ENCODE measurements at places on chromosomes 2 and 18.

GRCh38 chr18:60865801-60866200 is 467.4 kb upstream of the CDH20 start:
- DNase-seq = no peak

GRCh38 chr2:184339966-184340365 is 258.4 kb upstream of the ZNF804A start:
- no peak for DNase-seq

DNA sequence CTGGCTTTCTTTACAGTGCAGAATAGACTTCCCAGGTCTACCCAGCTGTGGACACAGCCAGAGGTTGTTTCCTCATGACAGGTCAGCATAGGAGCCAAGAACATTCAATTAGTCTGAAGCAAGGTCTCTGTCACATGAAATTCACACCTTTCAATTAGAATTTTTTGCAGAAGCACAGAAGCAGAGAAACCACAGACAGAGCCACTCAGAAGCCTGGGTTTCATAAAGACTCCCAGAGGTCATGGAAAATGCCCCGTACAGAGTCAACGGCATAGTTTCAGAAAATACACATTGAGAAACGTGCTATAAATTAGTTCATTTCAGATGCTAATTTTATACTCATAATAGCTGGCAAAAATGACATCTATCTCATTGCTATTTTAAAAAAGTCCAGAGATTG is 87.0 kb upstream of the TMEM200C start:
- DNase-seq = no peak

- DNase-seq = no peak
Observed at GRCh38 chr2:231323316-231323715, 72.2 kb upstream of the B3GNT7 start.

- DNase-seq = no peak
Observed at GRCh38 chr18:49007663-49008062, 56.9 kb upstream of the SMAD7 start.

- DNase-seq = no peak
Observed at GRCh38 chr2:27831279-27832050, 58.7 kb downstream of the RBKS start.

- DNase-seq = peak; percentile 49
Observed at GRCh38 chr18:76573325-76574025, 78.4 kb upstream of the ZNF516 start.

GRCh38 chr2:163348857-163349380 is 386.9 kb downstream of the FIGN start:
- no peak for DNase-seq

DNA sequence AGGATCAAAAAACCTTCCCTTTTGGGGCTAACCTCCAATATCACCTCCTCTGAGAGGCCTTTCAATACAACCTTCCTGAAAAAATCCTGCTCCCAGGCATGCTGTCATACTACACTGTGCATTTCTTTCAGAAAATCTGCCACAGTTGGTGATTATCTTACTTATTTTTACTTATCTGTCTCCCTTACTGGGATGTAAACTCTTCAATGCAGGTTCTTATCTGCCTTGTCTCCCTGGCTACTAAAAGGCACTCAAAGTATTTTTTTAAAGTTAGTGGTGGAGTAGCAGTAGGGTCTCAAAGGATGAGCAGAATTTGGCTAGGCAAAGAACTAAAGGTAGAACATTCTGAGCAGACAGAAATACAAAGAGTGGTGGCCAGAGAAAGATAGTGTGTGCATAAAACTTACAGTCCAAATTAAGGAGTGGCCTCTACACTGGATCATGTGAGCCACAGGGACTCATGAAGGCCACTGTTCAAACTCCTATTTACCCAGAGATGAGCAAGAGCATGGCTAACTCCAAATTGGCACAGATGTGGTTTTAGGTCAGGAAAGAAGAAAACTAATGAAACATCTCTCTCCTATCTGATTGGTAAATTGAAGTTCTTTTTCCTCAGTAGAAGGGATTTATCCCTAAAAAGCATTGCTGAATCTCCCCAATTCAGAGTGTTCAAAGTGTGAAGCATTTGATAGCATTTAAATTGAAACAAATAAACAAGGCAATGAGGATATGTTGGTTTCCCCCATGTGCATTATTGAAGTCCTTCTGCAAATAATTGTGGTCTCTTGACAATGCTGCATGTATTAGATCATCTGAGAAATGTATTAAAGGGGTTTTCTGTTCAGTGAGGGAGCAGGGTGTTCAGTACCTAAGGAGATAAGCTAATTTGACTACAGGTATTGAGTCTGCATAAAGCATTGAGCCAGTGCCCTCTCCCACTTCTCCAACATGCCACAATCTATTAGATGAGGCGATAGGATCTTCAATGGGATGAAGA is 285.5 kb downstream of the MREG start:
- DNase-seq = no peak

GRCh38 chr2:138493334-138493733 is 8.2 kb upstream of the SPOPL start:
- no peak for DNase-seq

All from SHP77 treated with DMSO at 0.1 percent for 48 hours (cell line).